CD4-positive, alpha-beta T cell treated with Interleukin-17A for 4 hours (primary cell): ENCODE measurements at places on chromosomes 3 and 15.

DNA sequence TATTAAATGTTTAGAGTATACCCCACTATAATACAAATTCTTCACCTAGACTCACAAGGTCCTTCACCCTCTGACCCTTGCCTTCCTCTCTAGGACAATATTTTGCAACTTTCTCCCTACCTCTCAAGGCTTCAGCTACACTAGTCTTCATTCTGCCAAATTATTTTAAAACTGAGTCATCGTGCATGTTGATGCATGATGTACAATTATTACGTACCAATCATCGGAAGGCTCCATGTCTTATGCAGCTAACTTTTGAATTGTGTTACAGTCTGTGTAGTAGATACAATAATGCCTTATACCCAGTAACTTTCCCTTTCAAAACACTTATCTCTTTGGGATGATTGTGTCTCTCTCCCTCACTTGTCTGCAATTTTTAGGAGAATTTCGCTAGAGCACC, 98.5 kb upstream of the ROBO2 start:
- no peak for DNase-seq

- DNase-seq, result no peak
These were observed 9.8 kb downstream of the KLHL6 start for GRCh38 chr3:183545708-183546107.

DNA sequence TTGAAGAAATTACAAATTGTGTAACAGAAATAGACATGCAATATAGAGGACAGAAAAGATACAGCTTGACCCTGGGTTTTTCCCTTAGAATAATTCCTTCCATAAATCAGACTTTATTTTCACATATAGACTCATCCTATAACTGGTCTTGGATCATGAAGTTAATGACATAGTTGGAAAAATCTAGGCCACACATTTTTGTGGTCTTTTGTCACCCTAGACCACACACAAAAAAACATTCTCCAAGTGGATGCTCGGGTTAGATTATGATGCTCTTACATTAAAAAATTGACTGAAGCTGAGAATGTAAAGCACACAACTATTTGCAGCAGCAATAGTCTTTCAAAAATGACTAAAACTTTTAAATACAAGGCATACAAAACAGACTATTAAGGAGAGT, 7.5 kb upstream of the PLA2G4D start:
- DNase-seq, result no peak

- DNase-seq, result no peak
These were observed 82.3 kb upstream of the MFGE8 start for GRCh38 chr15:88995449-88995848.

- no peak for DNase-seq
These were observed 333.3 kb upstream of the THBS1 start for GRCh38 chr15:39247574-39247973.

GRCh38 chr15:45155739-45156138, 25.9 kb downstream of the DUOX1 start:
- no peak for DNase-seq

- no peak for DNase-seq
These were observed 9.3 kb downstream of the COLQ start for GRCh38 chr3:15512166-15512565.

DNA sequence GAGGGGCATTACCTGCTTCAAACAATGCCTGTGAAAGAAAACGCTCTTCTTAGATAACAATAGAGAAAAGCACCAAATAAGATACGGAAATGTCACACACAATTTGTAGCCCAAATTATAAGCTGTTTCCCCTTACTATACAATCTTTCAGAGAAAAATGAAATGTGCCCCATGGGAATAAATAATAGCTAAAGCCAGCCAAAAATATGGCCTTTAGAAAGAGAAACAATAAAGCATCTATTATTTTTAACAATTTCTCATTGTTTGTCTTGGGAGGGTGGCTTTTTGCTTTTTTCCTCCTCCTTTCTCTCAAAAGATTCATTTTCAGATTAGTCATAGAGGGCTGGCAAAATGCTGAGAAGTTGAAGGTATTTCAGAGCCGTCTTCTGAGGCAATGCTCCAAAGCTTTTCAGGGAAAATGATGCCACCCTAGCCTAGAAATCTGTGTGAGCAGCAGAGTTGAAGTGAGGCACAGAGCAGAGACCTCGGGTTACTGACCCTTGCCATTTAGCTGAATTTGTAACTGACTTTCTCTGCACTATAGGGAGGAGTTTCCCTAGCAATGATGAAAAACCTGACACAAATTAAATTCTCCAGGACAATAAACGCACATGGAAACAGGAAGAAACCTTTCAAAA, 86.3 kb upstream of the PRICKLE2 start:
- no peak for DNase-seq

DNA sequence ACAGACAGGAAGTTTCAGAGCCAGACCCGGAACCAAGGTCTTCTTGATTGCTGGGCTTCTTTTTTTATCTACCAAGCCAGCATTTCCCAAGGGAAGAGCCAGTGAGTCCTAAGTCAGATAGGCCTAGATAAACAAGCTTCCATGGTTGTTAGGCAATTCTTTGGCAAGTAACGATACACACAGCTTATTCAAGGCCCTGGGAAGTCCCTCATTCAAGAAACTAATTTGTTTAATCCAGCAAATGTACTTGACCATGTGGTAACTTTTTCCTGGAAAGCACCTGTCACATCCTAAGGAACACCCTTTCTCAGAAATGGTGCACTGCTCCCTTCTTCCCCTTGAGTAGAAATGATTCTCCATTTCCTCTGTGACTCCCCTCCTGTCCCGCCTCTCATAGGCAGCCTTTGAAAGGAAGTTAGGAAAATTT, 209.9 kb downstream of the ITPR1 start:
- no peak for DNase-seq

DNA sequence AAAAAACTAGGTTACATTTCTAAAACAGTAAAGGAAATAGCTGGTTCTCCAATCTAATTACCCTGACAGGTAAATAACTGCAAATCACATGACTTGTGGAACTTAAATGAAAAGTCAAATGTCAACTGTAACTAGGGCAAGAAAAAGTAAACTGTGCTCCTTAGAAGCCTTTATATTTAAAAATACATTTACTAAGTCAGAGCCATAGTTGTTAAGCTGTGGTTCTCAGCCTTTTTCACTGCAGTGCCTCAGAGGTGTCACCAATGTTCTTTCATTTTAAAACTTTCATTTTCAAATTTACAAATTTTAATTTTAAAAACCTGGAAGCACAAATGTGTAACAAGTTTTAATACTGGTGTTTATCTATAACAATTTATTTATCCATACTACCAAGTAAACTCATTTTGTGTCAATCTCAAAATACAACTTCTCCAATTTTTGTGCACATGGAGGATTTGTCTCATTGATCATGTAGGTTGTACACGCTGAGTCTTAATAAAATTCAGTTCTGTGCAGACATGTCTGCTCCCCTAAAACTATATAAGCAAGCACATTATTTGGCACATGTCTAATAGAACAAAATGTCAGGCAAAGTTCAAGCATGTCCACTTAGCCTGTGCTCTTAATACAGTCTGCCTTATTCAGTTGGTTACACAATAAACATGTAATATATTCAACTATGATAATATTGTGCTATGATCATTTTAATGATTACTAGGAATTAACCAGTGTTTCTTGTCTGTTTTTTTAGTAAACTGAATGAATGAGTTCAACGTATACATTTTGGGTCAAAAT, 70.4 kb downstream of the DLG1 start:
- DNase-seq, result no peak

- DNase-seq, result no peak
These were observed 26.9 kb downstream of the PXK start for GRCh38 chr3:58359621-58360020.

DNA sequence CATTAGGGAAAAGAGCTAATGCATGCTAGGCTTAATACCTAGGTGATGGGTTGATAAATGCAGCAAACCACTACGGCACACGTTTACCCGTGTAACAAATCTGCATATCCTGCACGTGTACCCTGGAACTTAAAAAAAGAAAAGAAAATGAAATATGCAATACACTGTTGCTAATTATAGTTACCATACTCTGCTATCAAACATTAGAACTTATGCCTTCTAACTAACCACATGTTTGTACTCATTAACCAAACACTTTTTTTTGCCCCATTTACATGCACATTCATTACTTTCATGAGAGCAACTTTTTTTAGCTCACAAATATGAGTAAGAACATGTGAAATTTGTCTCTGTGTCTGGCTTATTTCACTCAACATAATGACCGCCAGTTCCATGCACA, 253.1 kb downstream of the CGGBP1 start:
- DNase-seq, result no peak
